Stimulated activated CD8-positive, alpha-beta memory T cell treated with anti-CD3 and anti-CD28 coated beads, Interleukin-4, amount 100 ng/mL, for 48 hours (primary cell): ENCODE measurements at places on chromosomes 3 and 15.

DNA sequence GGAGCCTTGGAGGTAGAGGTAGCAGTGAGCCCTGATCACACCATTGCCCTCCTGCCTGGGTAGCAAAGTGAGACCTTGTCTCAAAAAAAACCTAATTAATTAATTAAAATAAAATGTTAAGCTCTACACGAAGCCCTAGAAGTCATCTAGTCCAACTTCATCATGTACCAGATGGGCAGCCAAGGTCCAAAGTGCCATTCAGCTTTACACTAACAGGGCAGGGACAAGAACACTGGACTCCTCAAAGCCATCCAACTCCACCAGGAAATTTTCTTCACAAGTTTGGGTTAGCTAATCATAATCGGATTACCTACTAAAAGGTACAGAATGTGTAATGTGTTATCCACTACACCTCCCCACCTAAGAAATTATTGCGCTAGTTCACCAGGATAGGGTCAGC is 48.8 kb downstream of the WWTR1 start:
- no peak for DNase-seq

GRCh38 chr3:94305835-94306611 is 243.2 kb downstream of the NSUN3 start:
- DNase-seq, result no peak

GRCh38 chr3:118884748-118885206 is 149.9 kb downstream of the IGSF11 start:
- peak; percentile 86 for DNase-seq

GRCh38 chr3:61561374-61562041 is at the start of gene PTPRG:
Gene PTPRG (plus strand): TSS chr3:61561571. CDS start chr3:61562288, 717 bp downstream.
- peak; percentile 41 for DNase-seq

- no peak for DNase-seq
Measured at GRCh38 chr3:160450846-160451245, 1.3 kb upstream of the TRIM59 start.

- DNase-seq, result no peak
Measured at GRCh38 chr3:101333883-101334282, 13.5 kb upstream of the IMPG2 start.

DNA sequence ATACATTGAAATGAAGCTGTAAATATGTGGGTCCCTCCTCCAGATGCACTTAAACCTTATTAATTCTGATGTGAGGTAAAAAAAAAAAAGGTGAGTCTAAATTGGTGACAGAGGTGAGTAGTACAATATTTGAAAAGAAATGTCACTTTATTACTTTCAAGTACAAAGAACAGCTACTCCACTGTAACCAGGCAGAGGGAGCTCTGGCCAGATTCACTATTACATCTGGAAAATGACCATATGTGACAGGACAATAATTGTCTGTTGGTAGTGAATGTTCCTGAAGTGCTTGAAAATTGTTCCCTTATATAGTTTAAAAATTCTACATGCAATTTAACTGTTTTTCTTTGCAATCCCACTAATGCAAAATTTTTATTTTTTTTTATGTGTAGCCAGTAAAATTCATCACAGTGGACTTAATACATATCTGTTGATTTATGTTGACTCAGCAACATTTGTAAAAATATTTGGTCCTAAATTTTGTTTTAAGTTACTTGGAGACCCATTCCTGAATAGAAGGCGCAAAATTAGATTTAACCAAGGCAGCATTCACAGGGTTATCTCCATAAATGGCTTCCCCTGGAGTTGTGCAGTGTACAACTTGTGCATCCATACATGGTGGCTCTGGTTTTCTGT is 231.9 kb upstream of the TBC1D5 start:
- no peak for DNase-seq

- peak; percentile 53 for DNase-seq
Measured at GRCh38 chr3:46695177-46695961, 1.9 kb upstream of the ALS2CL start.

DNA sequence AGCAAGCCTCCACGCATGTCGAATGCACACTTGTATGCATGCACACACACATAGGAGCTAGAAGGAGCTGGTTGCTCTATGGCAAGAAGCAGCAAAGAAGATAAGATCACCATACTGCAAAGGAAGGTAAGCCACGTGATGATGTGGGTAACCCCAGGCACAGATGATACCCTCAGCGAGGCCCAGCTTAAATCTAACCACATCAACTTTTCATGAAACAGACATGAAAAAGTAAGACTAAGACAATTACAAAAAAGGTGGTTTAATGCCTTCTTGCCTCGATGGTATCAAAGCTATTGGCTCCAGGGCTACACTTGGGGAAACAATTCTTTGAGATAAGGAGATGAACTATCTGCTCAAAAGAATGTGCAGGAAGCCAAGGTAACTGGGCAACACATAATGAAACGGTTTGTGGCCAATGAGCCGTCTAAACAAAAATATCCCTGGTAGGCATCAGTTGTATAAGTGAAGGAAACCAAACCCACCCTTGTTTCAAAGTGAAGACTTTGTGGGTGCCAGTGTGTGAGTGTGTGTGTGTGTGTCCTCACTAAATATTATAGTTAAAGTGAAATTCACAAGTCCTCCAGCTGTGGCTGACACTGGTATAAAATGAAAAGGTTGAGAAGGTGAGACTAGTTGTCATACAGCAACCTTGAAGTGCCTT is 365.7 kb upstream of the ICE2 start:
- DNase-seq, result peak; percentile 64

- DNase-seq, result no peak
Measured at GRCh38 chr3:185070491-185071286, 82.2 kb downstream of the C3orf70 start.

DNA sequence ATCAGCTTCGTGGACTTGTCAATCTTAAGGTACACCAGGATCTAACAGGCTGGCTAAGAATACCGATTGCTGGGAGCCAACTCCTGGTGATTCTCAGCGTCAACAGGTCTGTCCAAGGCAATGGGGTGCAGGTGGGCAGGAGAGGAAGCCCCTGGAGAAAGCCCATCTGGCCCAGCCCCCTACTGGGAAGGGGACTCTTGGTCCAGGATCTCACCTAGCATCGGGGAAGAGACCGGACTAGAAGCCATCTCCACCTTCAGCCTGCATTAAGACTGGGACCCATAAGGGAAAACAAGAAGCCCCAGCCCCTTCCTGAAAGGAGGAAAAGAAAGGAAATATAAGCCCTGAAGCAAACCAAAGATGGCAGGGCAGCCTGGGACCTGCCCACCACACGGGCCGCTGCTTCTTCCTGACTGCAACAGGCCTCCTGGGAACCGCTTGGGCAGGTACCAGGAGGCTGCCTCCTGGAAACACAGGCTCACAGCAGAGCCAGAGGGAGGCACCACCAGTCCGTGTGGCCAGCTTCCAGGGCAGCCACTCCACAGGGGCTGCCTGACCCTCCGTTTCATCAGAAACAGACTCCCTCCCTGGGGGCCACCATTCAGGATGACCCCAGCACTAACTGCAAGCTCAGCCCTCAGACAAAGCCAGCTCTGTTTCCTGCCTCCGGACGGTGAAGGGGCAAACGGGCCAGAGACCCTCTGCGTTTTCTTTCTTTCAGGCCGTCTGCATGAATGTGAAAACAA is 100.2 kb downstream of the LRIG1 start:
- no peak for DNase-seq
